ENCODE measurements at places on chromosomes 1 and 21.
A peak's percentile ranks its signal among the peaks of the same experiment; 100 is the strongest.

DNA sequence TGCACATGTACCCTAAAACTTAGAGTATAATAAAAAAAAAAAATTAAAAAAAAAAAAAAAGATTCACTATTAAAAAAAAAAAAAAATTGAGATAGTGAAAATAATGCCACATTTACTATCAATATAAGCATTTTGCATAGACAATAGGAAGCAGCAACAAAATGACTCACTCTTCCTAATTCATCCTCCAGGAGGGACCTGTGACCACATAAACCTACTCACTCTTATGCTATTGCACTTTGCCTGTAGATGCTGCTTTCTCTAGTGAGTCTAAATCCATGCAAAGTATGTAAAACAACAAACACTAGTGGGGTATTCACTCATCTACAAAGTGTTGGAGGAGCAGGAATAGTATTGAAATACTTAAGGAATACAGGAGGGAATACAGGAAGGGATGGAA, 2.9 kb downstream of the OR10J5 start:
- no peak for DNase-seq

GRCh38 chr1:63009421-63009820, 225.5 kb downstream of the ATG4C start:
- no peak for DNase-seq

DNA sequence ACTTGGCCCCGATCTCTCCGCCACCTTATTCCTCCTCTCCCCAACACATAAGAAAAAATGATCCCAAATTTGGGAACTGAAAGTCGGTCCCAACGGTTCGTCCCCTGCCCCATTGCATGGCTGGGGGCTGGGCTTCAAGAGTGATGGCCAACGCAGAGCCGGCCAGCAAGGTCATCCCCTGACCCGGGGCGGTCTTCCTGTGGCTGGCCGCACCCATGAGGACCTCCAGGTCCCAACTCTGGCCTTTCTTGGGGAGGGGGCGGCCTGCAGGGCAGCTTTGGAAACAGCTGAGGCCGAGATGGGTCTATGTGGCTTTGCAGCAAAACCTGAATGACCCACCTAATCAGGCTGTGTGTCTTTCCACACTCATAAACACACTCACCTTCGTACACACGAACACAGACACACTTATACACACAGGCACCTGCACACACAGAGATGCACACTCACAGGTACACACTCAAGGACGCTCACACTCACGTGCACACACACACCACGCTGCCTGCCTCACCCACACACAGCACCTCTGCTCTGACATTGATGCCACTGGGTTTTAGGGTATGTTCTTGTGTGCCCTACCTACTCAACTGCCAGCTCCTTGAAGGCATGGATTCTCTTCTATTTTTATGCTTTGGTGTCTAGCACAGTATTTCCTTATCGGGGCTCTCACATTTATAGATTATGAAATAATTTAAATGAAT, 562 bp downstream of the DYNLT5 start:
- peak; percentile 13 for DNase-seq

GRCh38 chr1:39491146-39491921, at the start of gene BMP8A:
BMP8A (plus strand) TSS chr1:39491636; CDS start chr1:39491992, 356 bp downstream.
- peak; percentile 78 for DNase-seq

GRCh38 chr1:94729267-94729666, 90.9 kb upstream of the SLC44A3 start:
- no peak for DNase-seq

DNA sequence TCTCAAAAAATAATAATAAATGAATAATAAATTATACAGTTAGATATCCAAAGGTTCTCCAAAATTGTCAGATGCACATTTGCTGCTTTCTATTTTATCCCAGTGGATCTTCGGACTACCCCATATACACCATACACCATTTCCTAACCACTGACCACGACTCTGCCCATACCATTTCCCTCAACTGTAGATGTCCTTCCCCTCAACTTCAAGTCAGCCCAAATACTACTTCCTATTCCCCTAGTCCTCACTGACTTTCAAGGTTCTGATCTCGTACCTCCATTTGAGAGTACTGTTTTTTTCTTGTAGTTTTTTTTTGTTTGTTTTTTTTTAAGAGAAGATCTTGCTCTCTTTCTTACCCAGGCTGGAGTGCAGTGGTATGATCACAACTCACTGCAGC, 19.6 kb downstream of the EIF4G3 start:
- no peak for DNase-seq

DNA sequence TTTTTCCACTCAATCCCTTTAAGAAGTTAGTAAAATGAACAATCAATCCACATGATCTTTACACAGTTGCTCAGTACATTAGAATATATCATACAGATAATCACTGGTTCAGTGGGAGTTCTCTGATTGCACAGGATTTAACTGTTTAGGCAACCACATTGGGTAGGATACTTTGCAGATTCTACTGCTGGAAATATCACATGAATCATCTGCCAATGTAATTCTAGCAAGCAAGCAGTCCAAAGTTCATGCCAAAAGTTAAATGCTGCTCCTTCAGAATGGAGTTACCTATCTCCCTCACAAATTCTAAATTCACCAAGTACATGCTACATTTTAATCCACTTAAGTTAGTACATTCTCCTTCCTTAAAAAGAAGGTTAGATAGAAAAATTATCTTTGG, 52.4 kb downstream of the NEGR1 start:
- no peak for DNase-seq

GRCh38 chr1:213277036-213277435, 226.0 kb downstream of the RPS6KC1 start:
- DNase-seq = no peak

- no peak for DNase-seq
Measured at GRCh38 chr1:81340239-81340638, 460.5 kb upstream of the ADGRL2 start.

- no peak for DNase-seq
Measured at GRCh38 chr1:242030071-242030470, 31.2 kb upstream of the MAP1LC3C start.

- DNase-seq = no peak
Measured at GRCh38 chr1:102853701-102854187, 254.6 kb downstream of the COL11A1 start.

DNA sequence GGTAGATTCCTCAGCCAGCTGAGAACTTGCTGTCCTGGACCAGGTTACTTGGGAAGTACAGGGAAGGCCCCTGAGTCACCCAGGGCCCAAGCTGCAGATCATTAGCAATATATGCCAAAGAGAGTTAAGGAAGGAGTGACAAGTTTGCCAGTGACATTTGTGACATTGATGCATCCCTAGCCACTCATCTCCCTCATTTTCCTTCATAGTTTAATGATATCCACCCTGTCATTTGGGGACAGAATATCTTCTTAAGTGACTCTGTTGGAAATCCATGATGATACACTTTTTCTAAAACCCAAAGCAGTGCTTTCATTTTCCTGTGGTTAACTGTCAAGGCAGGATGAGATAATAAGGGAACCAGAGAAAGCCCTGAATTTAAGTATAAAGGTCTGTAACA, 3.2 kb downstream of the TNN start:
- DNase-seq = no peak

- DNase-seq = no peak
Measured at GRCh38 chr1:18957532-18958300, 1.2 kb upstream of the IFFO2 start.
